Small intestine (tissue), 16 donors: ENCODE measurements at places on chromosomes 13 and 19.

GRCh38 chr19:4902796-4903195, at the start of gene ARRDC5:
TSS of gene ARRDC5 (minus strand) at chr19:4902896. CDS start at chr19:4902825, 71 bp downstream.
- no peak for DNase-seq

- no peak for DNase-seq
These were observed 74.5 kb upstream of the ANKRD10 start for GRCh38 chr13:110989331-110989730.

GRCh38 chr19:55261671-55262126, 2.9 kb upstream of the PPP6R1 start:
- no peak for DNase-seq

- peak; percentile 10 for DNase-seq
These were observed 175.9 kb upstream of the TRPC4 start for GRCh38 chr13:38045278-38046048.

- DNase-seq, result no peak
These were observed 32.4 kb upstream of the EIF3G start for GRCh38 chr19:10152100-10152499.

DNA sequence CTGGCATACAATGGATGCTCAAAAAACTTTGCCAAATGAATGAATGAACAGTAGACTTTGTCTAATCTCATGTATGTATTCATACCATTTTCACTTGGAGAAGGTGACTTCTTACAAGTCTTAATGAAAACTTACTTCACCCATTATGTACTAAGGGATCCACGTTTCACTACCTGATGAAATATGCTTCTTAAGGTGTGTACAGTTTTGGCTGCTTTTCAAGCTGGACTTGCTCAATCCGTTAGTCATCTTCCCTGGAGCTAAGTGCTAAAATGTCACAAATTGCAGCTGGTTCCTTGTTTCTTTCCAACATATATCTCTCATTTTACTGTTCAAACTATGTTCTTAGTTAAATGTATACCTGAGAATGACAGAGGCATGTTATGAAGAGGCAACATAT, 4.2 kb upstream of the CCNA1 start:
- no peak for DNase-seq

- no peak for DNase-seq
These were observed 1238.9 kb upstream of the MIR17HG start for GRCh38 chr13:90108547-90108946.

- peak; percentile 76 for DNase-seq
These were observed 2.2 kb upstream of the CEACAM6 start for GRCh38 chr19:41753159-41753558.

DNA sequence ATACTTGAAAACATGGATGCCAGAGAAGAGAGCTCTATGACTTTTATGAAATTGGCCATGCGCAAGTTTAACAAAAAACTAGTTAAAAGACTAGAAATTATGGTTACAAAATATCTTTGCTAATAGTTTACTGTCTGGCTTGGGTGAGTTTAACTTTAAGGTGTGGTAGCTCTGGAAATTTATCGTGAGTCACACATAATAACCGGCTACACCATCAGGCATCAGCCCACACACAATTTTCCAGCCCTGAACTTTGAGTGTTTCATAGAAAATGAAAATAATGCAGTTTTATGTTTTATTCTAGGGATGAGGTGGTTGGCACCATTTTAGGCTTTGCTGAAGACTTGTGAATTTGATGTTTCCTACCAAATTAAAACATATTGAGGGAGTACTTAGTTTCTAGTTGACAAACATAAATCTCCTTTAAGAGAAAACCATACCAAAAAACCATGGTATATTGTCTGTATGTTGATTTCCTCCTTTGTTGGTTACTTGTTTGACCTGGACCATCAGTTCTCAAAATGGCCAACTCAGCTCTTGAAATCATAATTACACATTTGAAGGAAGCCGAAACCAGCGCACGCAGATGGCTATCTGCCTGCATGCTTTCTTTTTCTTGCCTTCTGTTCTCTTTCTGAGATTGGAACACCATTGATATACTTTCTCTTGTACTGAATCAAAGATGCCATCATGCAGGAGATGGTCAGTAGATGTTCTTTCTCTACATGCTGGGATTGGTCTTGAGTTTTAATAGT, 125.1 kb downstream of the AKAP11 start:
- DNase-seq, result no peak

GRCh38 chr13:96003304-96003703, 49.9 kb downstream of the UGGT2 start:
- no peak for DNase-seq

DNA sequence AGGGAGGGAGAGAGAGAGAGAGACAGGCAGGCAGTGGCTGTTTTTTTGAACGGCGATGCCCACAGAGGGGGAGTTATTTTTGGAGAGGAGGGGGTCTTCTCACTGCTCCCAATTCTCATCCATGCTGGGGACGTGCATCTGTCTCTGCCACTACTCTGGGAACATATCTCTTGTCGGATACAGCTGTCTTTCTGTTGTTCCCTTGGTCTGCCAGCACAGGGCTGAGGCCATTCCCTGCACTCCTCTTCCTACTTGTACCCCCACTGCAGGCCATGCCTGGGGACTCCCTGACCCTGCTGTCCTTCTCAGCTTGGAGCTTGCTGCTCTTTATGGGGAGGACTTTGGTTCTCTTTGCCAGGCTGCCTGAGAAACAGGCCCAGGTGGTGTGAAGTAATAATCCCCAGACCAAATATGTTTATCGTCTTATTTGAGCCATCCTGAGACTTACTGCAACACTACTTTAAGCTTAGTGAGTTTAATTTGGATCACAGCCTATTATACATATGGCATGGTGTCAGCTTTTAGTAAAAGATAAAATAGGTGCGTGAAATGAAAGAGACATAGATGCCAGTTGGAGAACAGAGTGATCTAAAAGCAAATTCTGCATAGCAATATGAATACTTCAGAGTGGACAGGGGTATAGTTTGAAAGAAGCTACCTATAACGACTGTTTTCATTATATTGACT, 19.1 kb downstream of the LRCH1 start:
- DNase-seq, result no peak

DNA sequence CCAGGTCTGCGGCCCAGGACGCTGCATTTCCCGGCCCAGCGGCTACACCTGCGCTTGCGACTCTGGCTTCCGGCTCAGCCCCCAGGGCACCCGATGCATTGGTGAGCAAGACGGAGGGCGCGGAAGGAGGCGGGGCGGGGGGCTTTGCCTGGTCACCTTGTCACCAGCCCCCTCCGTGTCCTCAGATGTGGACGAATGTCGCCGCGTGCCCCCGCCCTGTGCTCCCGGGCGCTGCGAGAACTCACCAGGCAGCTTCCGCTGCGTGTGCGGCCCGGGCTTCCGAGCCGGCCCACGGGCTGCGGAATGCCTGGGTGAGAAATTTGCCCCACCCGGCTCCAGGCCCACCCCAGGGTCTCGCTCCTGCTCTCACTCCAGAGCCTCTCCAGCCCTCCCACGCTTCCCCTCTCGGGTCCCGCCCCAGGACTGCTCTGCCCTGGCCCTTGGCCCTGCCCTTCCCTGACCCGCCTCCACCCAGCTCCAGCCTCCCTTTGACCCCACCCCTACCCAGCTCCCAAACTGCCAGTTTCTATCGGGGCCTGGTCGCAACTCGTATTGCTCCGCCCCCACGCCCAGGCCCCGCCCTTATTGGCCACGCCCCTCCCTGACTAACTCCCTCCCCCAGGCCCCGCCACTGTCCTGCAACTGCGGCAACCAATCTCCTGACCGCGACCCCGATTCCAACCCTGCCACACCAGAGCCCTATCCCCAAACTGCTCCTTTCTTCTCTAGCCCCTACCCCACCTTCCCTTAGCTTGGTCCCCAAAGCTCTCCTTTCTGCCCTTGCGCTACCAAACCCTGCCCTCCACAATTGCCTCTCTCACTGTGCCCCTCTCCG, 8.6 kb downstream of the LTBP4 start:
- peak; percentile 96 for DNase-seq

- peak; percentile 32 for DNase-seq
These were observed 10.6 kb downstream of the CAPN12 start for GRCh38 chr19:38733493-38734175.

DNA sequence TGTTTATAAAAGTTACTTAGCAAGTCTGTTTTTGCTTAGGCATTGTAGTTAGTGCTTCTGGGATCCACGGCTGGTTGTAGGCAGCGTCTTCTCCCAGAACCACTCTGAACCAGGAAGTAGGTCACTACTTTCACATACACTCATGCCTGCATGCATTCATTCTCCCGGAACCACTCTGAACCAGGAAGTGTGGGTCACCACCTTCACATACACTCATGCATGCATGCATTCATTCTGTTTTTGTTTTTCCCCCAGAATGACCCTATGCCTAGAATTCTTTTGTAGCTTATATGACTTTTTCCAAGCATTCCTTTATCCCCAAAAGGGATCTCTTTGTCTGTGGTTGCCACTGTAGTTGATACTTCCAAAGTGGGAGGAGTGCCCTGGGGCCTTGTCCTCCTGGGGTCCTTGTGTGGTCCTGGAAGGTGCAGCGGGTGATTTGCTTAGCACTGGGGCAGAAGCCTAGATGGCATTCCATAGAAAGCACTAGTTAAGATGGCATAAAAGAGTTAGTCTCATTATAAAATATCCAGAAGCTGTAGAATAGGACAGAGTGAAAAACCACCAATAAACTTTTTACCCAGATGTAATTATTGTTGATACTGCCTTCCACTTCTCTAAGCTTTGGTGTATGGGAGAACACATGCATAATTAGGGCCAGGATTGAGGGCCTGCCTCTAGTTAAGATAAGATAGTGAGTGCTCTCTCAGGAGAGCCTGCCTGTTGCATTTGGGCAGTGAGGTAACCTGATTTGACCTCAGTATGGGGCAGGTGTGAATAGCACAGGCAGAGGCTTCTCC, 68.6 kb upstream of the TEX29 start:
- DNase-seq, result no peak

DNA sequence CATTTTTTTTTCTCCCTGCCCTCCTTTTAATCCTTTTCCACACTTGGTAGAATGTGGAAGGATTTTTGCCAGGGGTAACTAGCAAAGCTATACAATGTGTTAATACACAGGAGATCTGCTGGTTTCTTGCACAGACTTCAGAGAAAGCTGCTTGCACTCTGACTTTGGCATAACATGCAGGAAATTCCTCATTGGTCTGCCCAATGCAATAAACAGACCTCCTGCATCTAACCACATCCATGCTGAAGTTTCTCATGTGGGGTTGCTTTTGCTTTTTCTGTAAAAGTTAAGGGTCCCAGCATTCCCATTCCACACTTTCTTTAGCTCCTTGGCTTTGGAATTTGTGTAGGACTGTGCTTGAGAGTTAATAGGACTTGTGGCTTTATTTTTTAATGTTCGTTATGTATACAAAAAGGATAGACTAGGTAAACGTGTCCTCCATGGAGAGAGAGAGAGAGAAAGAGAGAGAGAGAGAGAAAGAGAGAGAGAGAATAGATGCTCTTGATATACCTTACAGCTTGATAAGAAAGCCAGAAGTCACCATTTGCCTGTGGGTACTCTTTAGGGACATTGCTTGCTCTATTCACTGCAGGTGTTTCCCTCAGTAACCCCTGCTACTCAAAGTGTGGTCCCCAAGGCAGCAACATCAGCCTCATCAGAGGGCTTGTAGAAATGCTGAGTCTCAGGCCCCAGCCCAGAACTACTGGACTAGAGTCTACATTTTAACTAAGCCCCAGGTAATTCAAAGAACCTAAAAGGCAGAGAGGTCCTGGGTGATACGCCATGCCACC, 170.5 kb downstream of the SHISA2 start:
- no peak for DNase-seq

- peak; percentile 10 for DNase-seq
These were observed 287.0 kb upstream of the SGCG start for GRCh38 chr13:22893777-22894176.

DNA sequence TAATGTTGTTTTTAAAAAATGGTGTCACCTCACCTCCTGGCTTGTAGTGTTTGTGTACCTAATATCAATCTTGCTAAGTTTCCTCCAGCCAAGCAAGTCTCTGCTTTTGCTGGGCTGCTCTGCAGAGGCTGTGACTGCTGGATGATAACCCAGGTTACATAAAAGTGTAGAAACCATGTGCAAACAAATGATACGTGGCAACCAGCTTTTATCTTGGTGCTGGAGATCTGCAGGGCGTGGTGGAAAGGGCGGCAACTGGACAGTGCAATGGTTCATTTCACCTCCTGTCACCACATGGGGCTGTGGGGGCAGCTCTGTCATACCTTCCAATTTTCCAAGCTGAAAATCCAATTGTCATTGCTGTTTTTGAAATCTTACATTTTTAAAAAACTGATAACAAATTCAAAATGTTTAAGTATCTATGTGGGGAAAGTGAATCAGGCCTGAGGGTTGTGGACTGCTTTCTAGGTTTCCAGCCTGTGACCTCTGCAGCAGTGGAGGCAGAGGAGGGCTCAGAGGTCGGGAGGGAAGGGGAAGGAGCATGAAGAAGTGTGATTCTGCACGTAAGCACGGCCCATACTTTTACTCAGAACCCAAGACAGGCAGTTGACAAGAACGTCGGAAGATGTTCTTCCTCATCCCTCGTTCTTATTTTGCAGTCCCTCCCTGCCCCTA, 9.7 kb downstream of the GPR42 start:
- peak; percentile 50 for DNase-seq
